ENCODE measurements at places on chromosomes 16 and 17.

- DNase-seq, result no peak
These were observed 355.1 kb upstream of the MON1B start for GRCh38 chr16:76835779-76836300.

DNA sequence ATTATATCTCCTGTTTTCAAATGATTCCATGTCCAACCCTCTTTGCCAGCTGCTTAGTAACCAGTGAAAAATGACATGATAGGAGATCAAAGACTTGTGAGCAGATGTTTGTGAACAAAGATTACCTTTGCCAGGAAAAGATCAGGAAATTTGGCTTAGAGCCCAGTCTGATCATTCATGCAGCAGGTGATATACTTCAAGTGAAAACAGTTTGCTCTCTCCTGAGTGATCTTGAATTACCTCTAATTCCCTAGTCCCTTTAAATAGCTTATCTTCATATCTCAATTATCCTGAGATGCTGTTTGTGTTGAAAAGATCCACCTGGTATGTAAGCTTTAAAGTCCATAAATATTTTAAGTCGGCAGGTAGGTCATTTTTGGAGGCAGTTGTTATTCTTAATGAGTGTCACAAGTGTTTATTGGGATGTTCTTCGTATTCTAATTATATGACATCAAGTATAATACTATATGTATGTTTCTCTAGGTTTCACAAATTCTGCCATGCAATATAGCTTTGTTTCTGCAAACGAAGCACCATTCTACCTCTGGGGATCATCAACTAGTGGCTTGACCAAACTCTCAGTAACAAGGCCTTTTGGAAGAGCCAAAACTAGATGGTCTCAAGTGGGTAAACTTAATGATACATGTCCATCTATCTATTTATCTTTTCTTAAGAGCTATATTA is 13.2 kb upstream of the VPS35L start:
- DNase-seq, result no peak

DNA sequence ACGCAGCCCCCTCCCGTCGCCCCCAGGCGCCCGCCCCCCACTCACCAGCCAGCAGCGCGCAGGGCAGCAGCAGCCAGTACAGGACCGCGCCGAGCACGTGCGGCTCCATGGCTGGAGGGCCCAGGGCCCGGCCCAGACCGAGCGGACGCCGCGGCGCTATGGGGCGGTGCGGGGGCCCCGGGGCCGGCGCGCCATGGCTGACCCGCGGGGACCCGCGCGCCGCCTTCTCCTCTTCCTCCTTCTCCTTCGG is 239 bp downstream of the PIEZO1 start:
- DNase-seq, result no peak

DNA sequence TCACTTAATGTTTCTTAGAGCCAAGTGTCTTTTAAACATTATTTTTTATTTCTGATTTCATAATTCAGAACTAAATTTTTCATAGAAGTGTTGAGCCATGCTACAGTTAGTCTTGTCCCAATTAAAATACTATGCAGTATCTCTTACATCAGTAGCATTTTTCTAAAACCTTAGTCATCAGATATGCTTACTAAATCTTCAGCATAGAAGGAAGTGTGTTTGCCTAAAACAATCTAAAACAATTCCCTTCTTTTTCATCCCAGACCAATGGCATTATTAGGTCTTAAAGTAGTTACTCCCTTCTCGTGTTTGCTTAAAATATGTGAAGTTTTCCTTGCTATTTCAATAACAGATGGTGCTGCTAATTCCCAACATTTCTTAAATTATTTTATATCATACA is 13.6 kb upstream of the BCAS3 start:
- no peak for DNase-seq

GRCh38 chr17:46977348-46977747 is 1.7 kb downstream of the RPRML start:
- DNase-seq, result no peak

DNA sequence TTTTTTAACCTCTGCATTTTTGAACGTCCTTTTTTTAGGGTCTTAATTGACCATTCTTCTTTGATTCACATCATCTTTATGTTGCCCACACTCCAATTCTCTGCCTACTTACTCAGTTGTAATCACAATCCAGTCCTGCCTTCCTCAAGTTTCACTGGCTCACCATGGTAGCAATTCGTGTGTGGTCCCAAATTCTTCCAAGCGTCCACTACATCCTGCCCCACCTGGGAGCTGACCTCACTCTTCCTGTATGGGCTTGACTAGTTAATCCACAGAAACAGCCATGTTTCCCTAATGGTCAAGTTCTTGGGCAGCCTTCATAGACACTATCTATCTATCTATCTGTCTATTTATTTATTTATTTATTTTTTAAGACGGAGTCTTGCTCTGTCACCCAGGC is 7.1 kb downstream of the TLCD2 start:
- no peak for DNase-seq

GRCh38 chr16:678209-678857 is 1.9 kb upstream of the STUB1 start:
- DNase-seq, result no peak

DNA sequence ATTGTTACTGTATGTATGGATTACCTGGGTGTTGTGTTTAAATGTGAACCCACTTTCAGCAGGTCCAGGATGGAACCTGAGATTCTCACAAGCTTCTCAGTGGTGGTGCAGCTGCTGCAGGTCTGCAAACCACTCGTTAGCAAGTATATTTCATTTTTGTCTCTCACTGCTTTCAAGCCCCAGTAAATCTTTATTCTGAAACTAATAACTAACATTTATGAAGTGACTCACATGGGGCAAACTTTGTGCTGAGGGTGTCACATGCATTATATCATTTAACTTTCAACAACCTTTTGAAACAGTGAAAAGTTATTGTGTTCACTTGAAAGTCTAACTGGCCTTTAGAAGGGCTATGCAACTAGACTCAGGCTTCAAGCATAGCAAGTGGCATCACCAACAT is 98.9 kb upstream of the DYNLRB2 start:
- DNase-seq, result no peak

GRCh38 chr17:40451420-40451819 is 8.2 kb downstream of the IGFBP4 start:
- no peak for DNase-seq

- DNase-seq, result no peak
These were observed 2.2 kb downstream of the RASD1 start for GRCh38 chr17:17493986-17494466.

GRCh38 chr17:3738562-3739295 is 15.0 kb downstream of the HASPIN start:
- peak; percentile 67 for DNase-seq

- no peak for DNase-seq
These were observed 338.8 kb downstream of the SEC14L1 start for GRCh38 chr17:77479372-77480198.

DNA sequence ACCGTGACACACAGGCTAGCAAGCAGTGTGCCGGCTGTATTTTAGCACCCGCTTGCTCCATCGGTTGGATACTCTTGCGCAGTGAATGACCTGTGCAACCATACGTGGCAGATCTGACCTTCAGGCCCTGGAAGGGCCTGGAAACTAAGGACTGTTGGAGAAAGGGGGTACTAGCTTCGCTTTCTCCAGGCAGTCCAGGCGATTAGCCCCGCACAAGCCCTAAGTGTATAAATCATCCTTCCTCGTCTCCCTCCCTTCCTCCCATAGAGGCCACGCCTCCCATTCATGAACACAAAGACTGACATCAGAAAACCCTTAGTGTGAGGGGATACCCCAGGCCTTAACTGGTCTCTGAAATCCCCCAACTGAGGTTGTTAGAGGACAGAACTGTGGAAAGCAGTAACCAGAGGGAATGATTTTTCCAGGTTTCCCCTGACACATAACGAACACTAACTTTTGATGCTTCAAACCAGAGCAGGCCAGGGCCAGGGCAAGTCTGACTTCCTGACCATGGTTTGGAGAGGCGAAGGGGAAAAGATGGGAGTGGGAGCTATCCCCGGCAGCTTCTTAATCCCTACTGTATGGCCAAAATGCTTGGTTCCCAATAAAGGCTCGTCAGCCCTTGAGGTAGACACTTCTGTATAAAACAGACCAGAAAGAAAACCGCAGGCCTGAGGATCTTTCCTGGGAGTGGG is 1.4 kb upstream of the DYNLL2 start:
- no peak for DNase-seq

- DNase-seq, result no peak
These were observed 5.5 kb downstream of the JMJD6 start for GRCh38 chr17:76720941-76721340.

GRCh38 chr16:27311448-27311830 is 2.3 kb upstream of the IL4R start:
- DNase-seq, result no peak

Measured in activated T-cell treated with anti-CD3 and anti-CD28 coated beads for 48 hours (primary cell).